ENCODE measurements at places on chromosomes 2 and 18.
A peak's percentile ranks its signal among the peaks of the same experiment; 100 is the strongest.

GRCh38 chr2:17136231-17136630 lies 382.0 kb downstream of the RAD51AP2 start:
- no peak for DNase-seq

DNA sequence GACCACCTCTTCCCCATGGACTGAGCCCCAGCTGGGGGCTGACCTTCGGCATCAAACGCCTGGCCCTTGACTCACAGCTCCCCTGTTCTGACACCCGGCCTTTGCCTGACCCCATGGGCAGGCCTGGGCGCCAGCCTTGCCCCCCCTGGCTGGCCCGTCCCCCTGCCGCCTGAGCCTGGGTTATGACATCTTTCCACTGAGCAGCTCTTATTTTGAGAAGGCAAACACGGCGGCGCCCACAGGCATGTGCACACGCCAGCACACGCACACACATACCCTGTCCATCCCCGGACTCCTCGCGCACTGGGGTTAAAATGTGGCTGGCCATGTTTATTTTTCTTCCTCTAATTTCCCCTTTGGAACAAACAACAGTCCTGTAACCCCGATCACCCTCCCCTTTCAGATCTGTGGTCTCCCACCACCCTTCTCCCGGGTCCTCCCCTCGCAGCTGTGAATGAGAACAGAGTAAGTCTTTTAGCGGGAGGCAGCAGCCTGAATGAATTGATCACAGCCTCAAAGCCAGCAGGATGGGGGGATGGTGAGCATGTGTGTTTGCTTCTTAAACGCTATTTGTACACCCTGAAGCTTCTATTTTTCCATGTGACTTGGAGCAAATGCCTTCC lies 11.8 kb upstream of the ATOH8 start:
- peak; percentile 95 for DNase-seq

- no peak for DNase-seq
Observed at GRCh38 chr2:58237741-58238140, 3.4 kb downstream of the FANCL start.

DNA sequence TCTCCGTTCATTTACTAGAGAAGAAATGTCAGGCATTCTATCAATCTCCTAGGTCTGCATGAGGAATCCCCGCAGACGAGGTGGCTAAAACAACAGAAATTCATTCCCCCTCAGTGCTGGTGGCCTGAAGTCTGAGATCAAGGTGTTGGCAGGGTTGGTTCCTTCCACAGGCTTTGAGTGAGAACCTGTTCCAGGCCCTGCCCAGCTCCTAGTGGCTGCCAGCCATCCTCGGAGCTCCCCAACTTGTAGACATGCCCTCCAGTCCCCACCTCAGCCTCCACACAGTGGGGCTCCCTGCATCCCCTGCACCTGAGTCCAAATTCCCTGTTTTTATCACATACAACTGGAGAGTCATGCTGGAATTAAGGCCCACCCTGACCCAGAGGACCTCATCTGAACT lies 145.3 kb upstream of the ALKAL2 start:
- DNase-seq = no peak

GRCh38 chr2:136344339-136344738 lies 226.4 kb upstream of the CXCR4 start:
- no peak for DNase-seq

DNA sequence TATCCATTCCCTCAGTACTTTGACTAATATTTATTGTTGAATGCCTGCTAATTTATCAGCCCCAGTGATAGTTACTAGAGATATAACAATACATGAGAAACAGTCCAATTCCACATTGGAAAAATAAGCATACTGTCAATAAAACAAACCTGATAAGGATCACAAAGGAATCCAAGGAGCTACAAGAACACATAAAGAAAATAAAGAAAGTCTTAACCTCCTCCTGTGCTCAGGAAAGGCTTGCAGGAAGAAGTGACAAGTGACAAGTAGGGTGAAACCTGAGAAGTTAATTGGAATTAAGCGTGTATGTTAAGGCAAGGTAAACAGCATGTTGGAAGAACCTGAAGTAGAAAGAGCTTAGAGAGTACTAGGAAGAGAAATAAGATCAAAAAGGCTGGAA lies 20.3 kb upstream of the ASNSD1 start:
- no peak for DNase-seq

GRCh38 chr18:49685231-49685942 lies 123.5 kb downstream of the LIPG start:
- DNase-seq = no peak

All from globus pallidus (tissue), 1 donor.